SK-N-MC (cell line): ENCODE measurements at places on chromosomes 7 and 10.

- no peak for DNase-seq
These were observed 63.9 kb upstream of the PRKCQ start for GRCh38 chr10:6643962-6644361.

- DNase-seq = no peak
These were observed 79.6 kb upstream of the FGFR2 start for GRCh38 chr10:121677880-121678279.

DNA sequence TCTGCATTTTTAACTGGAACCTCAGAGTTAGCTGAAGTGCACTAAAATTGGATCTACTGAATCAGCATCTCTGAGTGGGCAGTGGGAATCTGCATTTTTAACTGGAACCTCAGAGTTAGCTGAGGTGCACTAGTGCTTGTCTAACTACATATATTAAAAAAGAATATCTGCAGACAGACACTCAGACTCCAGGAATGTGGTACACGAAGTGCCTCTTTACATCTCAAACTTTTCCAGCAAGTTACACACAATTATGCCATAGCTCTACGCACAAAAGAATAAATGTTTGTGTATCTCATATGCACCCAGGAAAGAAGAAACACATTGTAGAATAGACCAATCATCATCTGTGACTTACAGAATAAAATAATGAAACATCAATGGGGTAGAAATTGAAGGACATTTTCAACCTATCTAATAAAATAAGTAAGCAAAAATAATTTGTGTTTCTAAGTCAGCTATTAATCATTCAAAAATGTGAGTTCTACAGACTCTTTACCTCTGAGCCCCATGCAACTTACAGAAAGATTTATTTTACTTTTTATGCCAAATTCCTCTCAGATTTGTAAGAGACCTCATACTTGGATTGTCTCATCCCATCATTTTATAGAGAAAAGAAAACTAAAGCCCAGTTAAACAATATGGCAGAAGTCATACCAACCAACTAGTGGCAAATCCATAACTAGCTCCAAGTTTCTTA is 28.3 kb downstream of the PPP1R3A start:
- DNase-seq = no peak

GRCh38 chr10:89845541-89846280 is 144.3 kb downstream of the KIF20B start:
- no peak for DNase-seq

DNA sequence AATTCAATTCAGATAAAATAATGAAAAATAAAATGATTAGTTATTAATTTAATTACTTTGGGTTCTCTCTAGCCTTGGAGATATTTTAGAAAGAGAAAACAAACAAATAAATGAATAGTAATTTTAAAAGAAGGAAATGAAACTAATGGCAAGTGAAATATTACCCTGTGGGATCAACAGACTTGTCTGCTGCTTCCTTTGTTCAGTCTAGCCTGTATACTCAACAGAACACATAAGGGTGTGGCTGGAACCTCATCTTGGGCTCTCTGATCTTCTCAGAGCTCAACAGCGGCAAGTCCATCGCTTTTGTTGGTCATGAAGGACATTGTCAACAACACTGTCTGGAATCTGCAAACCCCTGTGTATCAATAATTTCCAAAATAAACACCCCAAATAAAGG is 904.9 kb downstream of the IPMK start:
- DNase-seq = no peak

DNA sequence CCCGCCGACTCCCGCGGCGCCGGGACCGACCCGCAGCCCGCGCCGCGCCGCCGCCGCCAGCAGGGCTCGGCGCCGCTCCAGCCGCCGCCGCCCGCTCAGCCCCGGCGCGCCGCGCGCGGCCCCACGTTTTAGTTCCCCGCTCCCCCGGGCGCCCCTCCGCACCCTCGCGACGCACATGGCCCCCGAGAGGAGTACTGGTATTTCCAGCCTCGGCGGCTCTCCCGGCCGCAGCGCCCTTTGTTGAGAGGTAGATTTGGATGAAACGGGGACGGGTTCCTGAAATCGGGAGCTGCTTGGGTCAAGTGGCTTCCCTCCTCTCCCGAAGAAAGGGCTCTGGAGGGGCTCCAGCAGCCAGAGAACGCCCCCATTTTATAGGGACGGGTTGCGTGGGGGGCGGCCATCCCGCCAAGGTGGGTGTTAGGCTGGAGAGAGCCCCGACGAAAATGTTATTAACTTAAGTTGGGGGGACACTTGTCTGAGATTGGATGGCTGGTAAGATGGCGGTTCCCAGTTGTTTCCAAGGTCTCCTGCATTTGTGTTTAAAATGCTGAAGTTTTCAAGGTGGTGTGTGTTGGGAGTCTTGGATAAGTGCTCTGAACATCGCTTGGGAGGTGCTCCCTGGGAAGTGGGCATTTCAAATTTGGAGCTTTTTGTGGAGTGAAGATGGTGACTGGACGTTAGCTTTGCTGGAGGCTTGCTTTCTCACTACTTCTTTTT is 1.2 kb downstream of the BMI1 start:
- no peak for DNase-seq

GRCh38 chr7:84425702-84426259 is 231.2 kb upstream of the SEMA3A start:
- DNase-seq = no peak

DNA sequence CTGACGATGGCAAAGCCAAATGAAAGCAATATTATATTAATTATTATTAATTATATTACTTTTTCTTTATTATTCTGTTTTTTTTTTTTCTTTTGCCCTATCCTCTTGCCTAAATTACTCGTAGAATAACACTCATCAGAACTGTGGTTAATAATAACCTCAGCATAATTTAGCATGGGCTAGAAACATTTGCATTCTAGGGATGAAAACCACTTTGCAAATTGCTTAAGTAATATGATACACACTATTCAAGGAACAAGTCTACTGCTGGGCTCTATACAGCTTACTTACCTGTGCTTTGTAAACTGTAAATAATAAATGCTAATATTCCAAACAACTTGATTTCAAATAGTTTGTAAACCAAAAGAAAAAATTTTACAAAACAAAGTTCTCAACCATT is 375.8 kb downstream of the HGF start:
- DNase-seq = no peak

DNA sequence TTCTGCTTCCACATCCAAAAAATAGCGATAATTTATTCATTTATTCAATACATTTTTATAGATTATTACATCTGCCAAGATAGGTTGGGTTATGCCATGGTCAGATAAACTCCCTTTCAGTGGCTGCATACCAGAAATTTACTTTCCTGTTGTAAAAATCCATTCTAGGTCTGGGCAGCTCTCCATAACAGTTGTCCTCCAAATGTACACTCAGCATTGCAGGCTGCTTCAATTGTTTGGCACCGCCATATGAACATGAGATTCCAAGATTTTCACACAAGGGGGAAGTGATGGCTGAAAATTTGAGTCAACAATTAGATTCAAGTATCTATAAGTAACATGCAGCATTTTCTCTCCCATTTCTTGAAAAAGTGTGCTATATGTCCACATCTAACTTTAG is 568.7 kb downstream of the ETV1 start:
- DNase-seq = no peak

GRCh38 chr10:125415006-125415633 is 254.8 kb upstream of the CTBP2 start:
- DNase-seq = no peak

GRCh38 chr7:85023066-85023712 is 163.7 kb downstream of the SEMA3D start:
- peak; percentile 34 for DNase-seq
